ENCODE measurements at places on chromosomes 5 and 9.
A peak's percentile ranks its signal among the peaks of the same experiment; 100 is the strongest.

DNA sequence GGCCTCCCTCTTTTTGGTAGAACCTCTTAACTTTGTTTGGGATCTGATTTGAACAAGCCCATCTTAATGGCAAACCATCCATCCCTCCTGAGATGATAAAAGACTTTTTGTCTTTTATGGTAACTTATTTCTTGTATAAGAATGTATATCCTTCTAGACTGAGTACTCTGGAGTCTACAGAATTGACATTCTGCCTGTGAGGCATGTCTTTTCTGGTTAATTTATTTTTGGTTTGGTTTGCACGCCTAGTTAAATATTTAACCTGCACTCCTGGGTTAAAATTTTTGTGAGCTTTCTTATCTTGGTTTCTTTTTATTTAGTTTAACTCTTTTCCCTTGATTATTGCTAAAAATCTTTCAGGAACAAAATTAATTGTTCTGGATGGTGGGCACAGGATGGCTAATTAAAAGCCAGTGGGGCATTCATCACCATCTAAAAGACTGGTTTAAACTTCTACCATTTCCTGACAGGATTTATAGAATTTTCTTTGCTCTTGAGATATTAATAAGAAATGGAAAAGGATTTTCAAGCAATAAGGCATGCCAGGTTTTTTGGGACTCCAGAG lies 50.3 kb downstream of the PHAX start:
- DNase-seq: no peak

DNA sequence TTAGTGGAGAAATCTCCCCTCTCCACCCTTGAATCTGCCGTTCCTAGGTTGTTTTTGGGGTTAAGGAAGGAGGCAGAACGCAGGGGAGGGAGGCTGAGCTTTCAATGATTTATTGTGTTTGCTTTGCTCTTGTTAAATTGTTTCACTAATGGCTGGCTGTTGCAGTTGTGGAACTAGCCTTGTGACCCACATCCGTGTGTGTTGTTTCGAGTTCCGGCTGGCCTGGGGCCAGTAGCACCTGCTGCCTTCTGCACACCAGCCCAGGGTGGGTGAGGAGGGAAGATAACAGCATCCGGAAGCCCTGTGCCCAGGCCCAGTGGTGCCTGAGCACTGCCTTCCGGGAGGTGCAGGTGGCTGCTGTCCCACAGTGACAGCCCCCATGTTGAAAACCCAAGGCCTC lies 3.6 kb downstream of the ERGIC1 start:
- DNase-seq: peak; percentile 72

DNA sequence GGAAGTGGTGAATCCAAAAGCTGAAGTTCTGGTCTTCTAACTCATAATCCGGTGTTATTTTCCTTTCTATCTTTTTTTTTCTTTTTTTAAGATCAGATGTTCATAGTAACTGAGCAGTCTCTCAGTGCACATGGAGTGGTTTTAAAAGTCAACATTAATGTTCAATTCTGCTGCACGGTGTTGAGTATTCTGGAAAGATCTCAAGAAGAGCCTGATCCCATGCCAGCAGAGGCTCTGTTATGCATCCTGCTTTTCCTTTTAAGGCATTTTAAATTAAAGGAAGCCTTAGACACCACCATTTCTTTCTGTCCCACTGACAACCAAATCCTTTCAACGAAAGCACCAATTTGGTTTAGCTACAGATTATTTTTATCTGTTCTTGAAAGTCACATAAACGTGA lies 33.4 kb downstream of the SEMA5A start:
- no peak for DNase-seq

DNA sequence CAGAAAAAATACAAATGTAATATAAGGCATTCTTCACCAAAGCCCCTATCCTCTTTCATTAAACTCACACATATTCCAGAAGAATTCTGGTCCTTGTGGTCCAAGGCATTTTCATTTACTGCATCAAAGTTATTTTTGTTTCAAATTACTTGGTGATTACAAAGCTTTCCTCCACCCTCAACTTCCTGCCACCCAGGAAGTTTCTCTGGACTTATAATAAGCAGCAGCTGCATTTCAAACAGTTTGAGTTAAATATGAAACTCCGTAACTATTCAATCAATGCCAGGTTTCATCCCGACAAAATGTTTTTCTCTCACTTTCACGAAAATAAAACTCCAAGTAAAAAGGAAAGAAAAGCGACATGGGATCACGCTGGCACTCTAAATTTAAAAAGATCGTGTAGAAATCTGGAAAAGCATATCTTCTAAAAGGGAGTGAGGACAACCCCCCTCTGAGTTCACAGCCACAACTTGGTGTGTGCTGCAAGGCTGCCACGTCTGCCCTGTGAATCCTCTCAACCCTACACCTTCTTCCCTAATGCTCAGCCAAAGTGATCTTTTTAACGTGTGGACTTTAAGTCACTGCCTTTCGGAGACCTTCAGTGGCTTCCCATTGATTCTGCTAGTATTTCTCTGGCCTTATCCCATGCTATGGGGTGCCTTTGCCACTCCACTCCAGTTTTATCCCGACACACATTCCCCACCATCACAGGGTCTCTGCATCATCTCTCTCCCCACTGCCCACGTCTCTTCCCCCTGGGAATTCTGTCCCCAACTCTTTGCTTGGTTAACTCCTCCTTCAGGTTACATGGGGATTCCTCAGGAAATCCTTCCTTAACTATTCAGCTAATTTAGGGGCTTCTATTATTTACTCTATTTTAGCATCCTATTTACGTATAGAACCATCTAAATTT lies 91.1 kb upstream of the CER1 start:
- no peak for DNase-seq

DNA sequence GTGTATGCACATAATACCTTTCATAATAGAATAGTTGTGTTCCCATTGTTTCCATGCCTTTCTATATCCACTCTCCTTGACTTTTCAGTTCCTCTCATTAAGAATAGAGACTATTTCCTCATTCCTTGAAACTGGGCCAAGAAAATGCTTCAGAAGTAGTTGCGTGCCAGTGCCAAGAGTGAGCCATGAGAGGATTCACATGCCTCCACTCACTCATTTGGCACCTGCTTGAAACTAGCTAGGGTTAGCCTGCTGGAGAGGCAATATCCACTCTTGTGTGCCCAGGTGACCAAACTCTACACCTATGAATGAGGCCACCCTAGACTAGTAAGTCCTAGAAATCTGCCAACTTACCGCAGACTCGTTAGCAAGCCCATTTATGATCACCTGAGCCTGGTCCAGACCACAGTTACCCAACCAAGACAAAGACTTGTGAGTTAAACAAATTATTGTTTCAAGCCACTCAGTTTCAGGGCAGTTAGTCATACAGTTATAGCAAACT lies 276.3 kb downstream of the EPB41L4A start:
- DNase-seq: no peak

DNA sequence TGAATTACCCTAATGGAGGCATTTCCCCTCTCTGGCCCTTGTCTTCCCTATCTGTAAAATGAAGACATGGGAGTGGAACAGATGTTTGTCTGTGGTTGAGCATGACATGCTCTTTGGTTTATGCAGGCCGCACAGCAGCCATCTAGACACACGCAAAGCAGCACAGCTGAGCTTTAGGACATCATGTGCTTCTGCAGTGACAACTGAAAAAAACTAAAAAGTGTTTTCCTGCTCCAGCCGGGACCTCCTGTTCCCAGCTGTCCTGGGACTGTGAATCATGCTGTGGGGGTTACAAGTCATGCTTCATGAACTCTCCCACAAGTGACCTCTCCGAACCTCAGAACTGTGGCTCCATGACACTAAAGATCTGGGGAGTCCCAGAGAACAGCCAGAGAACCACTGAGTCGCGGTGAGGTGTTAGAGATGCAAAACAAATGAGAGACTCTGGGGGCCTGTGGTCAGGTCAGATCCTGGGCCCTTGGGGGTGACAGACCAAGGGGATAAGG lies 1.7 kb downstream of the SMIM3 start:
- no peak for DNase-seq

DNA sequence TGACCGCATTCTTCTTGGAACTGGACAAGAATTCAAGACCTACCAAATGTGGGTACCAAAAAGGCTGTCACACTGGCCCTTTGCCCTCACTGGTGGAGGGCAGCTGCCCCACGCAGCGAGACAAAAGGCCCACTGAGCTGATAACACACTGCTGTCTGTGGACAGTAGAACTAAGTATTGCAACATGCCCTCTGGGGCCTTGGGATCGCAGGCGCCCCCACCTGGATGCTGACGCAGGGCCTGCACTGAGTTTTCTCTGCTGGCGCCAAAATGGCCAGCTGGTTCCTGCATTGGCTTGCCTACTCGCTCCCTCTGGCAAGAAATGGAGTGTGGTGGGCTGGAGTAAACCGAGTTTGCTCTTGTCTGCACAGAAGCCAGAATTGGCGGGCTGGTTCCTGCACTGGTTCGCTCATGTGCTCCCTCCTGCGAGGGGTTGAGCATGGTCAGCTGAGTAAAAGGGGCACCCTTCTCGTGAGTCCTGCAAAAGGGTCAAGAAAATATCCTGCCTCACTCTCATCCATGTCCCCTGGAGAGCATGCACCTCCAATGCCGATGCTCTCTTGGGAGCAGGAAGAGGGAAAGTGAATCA lies 55.7 kb downstream of the NXNL2 start:
- no peak for DNase-seq

GRCh38 chr5:142012186-142012785 lies 541 bp downstream of the GNPDA1 start:
- DNase-seq: no peak

GRCh38 chr5:124927735-124928134 lies 181.3 kb upstream of the ZNF608 start:
- no peak for DNase-seq

DNA sequence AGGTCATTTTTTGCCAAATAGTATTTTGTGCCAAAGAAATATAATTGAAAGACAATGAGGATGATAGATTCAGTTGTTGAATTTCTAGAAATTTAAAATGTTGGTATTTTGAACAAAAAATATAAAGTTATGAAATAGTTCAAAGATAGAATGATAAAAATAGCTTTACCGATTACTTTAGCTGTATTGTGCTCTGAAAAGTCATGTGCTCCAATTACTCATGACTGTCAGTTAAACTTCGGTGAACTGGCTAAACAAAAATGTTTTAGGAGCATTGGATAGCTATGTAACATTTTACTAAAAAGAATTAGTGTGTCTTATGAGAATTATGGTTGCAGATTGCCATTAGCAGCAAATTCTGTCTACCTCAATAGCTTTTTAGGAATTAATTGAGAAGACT lies 177.3 kb upstream of the VCAN start:
- DNase-seq: no peak

- no peak for DNase-seq
These were observed 676.4 kb downstream of the PRELID2 start for GRCh38 chr5:145158730-145159129.

- DNase-seq: no peak
These were observed 6.8 kb downstream of the NNT start for GRCh38 chr5:43609752-43610151.

DNA sequence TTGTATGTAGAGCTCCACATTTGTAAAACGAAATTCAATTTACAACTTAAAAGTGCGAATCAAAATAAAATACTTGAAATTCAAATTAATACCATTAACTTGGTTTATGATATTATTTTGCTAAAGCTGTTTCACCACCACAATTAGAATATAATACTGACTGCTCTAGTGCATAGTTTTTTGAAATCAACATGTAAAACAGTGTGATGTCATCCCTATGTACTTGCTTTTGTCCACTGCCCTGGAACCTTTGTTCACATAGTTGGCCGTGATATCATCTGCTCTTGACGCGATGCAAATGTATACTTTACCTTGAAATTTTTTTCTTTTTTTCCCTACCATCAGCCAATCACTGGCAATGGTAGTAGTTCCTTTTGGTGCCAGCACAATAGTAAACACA lies 125.4 kb downstream of the PARP8 start:
- DNase-seq: no peak

DNA sequence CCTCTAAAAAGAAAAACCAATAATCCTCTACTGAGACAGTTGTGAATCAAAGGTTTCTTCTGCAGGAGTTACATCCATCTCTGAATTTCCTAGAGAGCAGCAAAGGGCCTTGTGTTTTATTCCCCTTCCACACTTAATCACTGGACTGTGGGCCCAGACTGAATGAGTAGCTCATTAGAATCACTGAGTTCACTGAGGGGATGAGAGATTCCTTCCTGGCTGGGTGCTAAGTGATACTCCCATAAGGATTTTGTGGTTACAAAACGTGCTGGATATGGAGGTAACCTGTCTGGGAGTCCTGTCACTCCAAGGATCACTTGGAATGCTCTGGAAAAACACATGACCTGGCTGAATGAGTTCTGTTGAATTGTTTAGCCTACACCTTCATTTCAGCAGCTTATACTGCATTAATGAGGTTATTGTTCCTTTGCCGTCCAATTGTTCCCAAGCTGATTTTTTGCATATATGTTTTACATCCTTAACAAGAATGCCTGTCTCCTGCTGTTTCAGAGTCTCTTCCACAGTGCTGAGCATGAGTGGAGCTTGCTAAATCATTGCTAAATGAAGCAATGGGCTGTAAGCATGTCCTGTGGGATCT lies 82.9 kb downstream of the MEF2C start:
- DNase-seq: no peak

GRCh38 chr5:149940077-149940574 lies 4.5 kb downstream of the PDE6A start:
- DNase-seq: no peak

GRCh38 chr5:161988077-161988476 lies 79.5 kb upstream of the GABRG2 start:
- no peak for DNase-seq

DNA sequence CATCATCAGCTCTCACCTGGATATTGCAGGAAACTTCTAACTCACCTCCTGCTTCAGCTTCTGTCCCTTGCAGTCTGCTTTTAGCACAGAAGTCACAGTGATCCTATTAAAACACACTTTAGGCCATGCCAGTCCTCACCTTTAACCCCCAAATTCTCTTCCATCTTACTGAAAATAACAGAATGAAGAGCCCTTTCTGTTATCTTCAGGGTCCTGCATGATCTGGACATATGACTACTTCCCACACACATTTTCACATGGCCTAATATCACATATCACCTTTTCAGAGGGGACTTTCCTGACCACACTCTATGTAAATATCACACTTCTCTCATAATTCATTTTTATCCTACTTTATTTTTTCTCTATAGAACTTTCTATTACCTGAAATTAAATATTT lies 550.6 kb upstream of the CLINT1 start:
- no peak for DNase-seq

DNA sequence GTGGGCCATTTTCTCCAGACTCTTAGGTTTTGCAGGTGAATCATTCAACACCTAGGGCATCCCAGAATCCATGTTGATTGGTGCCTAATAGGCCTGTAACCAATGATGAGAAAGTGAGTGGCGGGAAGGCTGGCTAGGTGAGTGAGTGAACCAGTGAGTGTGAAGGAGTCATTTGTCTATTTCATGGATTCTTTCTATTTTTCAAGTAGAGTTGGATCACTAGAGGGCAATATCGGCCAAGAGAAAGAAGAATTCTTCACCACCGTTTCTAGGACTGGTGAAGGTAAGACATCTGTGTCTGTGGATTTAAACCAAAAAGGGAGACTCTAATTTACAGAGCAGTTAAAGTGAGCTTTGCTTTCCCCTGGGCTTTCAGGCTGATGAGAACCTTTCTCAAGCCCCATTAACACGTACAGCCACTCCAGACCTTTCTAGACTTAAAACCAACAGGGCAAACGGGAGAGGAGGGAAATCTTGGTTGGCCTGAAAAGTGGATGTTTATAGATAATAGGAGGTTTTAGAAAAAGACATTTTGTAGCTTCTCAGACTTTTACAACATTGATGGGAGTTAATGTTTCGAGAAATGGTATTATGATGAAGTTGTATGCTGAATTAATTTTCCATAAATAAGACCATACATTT lies 114.3 kb upstream of the IL12B start:
- DNase-seq: no peak
